ENCODE measurements at places on chromosomes 5 and 9.

DNA sequence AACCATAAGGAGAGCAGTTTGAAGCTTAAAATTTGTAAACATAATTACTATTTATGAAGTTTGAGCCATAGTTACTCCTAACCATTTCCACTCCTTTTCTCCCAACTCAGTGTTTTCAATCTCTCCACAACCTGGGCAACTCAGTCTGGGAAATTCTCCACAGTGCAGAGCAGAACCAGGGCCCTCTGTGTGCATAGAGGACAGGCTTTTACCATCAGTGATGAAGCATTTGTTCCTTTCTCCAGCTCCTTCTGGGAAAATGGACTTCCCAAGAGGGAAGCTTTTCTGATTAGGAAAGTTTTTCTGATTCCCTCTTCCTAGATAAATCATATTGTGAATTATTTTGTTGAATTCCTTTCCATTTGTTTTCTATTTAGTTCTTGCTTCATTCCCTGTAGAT, 132.3 kb upstream of the MPDZ start:
- DNase-seq: no peak
- no peak overlapping the region for H3K27ac ChIP-seq
- H3K36me3 ChIP-seq: no peaks in the 10 kb centered on the region
- no peaks in the 10 kb centered on the region for H3K4me1 ChIP-seq
- H3K4me3 ChIP-seq: no peak overlapping the region
- no peaks in the 10 kb centered on the region for H3K27me3 ChIP-seq

DNA sequence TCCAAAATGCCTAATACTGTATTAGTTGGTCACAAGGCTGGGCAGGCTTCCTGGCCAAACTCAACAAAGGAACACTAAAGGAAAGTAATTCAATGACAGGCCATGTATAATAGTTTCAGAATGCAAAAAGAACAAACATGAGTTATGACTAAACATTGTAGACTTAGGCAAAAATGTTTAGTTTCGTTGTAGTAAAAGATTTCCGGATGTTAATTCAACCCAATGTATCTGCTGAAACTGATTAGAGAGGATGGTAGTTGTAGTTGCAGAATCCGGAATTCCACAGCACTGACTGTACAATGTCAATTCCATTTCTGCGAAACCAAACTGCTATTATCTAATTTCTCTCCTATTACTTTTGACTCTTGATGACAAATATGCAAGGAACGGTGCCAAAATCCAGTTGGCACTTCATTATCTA, 117.9 kb upstream of the FST start:
- DNase-seq: no peak
- H3K27ac ChIP-seq: no peak overlapping the region
- H3K4me1 ChIP-seq: no peaks in the 10 kb centered on the region
- no peak overlapping the region for H3K4me3 ChIP-seq
- no peaks in the 10 kb centered on the region for H3K36me3 ChIP-seq
- H3K27me3 ChIP-seq: no peaks in the 10 kb centered on the region

DNA sequence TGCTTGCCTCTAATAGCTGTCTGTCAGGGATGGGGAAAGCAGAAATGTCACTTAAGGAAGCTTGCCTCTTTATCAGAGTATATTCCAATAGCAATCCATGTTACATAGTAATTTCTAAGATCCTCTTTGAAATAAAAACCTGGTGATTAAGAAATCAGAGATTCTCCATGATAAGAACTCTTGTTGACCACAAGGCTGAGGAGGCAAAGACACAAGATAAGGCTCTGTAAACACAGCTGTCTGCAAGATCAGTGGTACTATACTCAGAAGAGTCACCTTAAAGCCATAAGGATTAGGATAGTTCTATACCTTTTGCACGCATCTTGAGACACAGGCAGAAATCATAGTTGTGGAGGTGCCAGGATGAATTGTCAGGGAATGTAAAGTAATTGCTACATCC, 40.3 kb downstream of the HEXB start:
- DNase-seq: no peak
- H3K36me3 ChIP-seq: peaks cover 96% of the 10 kb centered on the region
- no peak overlapping the region for H3K27ac ChIP-seq
- no peaks in the 10 kb centered on the region for H3K4me1 ChIP-seq
- no peak overlapping the region for H3K4me3 ChIP-seq

GRCh38 chr5:179333796-179334761, 11.2 kb downstream of the ADAMTS2 start:
- no peak for DNase-seq
- no peaks in the 10 kb centered on the region for H3K4me1 ChIP-seq
- H3K36me3 ChIP-seq: no peaks in the 10 kb centered on the region
- H3K27ac ChIP-seq: no peak overlapping the region
- H3K27me3 ChIP-seq: no peaks in the 10 kb centered on the region
- H3K4me3 ChIP-seq: no peak overlapping the region

DNA sequence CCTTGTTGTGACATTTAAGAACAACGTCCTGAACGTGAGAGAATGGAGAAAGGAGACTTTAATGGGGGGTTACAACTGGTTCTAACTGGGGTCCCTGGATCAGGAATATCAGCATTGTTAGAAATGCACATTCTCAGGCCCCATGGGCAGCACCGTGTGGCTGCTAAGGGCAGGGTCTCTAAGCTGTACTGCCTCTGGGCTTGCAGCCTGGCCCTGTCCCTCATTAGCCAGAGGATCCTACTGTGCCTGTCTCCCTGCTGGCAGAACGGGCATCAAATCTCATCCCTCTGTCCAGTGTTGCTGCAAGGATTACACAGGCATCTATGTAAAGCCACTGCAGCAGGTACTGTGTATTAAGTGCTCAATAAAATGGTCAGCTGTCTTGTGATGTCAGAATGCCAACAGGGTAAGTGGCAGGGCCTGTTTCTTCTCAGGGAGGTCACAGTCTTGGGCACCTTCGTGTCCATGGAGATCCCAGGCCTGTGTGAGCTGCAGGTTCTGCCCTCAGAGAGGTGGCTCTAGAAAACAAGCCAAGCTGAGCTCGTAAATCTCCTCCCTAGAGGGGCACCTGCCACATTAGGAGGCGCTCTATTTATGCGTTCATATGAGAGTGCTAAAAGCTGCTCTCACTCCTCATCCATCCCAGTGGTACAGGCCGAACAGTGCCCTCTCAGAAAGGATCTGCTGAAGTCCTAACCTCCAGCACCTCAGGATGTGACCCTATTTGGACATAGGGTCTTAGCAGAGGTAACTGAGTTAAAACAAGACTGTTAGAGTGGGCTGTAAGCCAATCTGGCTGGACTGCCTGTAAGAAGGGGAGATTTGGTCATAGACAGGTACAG, 210.5 kb downstream of the GADD45G start:
- H3K36me3 ChIP-seq: no peaks in the 10 kb centered on the region
- no peak for DNase-seq
- peaks cover 10% of the 10 kb centered on the region for H3K4me1 ChIP-seq
- no peaks in the 10 kb centered on the region for H3K27me3 ChIP-seq
- peak overlapping the region; percentile 48 for H3K27ac ChIP-seq
- no peak overlapping the region for H3K4me3 ChIP-seq

DNA sequence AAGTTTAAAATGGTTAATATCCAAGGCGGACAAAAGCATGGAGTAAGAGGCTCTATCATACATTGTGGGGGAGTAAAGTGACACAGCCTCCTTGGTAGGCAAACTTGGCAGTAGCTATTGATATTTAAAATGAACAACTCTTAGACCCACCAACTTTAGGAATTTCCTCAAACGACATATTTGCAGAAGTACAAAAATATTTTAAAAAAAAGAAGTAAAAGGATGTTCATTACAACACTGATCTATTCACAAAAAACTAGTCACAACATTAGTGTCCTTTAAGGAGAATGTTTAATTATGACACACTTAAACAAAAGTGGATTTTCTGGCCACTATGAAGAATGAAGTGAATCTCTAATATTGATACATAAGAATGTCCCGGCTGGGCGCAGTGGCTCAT, 1.7 kb downstream of the ALG2 start:
- H3K36me3 ChIP-seq: peaks cover 2% of the 10 kb centered on the region
- peaks cover 41% of the 10 kb centered on the region for H3K4me1 ChIP-seq
- no peaks in the 10 kb centered on the region for H3K27me3 ChIP-seq
- no peak for DNase-seq
- H3K27ac ChIP-seq: no peak overlapping the region

GRCh38 chr5:139473105-139473504, 2.3 kb downstream of the SMIM33 start:
- no peaks in the 10 kb centered on the region for H3K27me3 ChIP-seq
- peaks cover 47% of the 10 kb centered on the region for H3K4me1 ChIP-seq
- H3K27ac ChIP-seq: peak overlapping the region; percentile 88
- DNase-seq: no peak
- H3K36me3 ChIP-seq: peaks cover 22% of the 10 kb centered on the region
